ENCODE measurements at places on chromosomes 3 and 15.

DNA sequence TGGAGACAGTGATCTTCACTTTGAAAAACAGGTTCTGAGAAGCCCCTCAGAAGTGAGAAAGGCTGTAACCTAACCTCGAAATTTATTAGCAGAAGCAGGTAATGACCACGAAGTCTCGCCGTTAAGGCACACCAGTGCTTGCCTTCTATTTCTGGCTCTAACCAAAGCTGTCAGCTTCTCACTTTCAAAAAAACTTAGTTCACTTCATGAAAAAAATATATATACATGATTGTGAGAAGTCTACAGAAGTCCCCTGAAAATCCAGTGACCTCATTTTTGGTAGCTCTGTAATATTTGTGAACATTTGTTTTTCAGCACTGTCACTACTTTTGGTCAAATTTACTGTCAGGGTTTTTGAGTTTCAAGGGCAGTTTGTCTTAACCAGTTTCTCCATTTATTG is 19.1 kb upstream of the AKAP13 start:
- no peak for DNase-seq

DNA sequence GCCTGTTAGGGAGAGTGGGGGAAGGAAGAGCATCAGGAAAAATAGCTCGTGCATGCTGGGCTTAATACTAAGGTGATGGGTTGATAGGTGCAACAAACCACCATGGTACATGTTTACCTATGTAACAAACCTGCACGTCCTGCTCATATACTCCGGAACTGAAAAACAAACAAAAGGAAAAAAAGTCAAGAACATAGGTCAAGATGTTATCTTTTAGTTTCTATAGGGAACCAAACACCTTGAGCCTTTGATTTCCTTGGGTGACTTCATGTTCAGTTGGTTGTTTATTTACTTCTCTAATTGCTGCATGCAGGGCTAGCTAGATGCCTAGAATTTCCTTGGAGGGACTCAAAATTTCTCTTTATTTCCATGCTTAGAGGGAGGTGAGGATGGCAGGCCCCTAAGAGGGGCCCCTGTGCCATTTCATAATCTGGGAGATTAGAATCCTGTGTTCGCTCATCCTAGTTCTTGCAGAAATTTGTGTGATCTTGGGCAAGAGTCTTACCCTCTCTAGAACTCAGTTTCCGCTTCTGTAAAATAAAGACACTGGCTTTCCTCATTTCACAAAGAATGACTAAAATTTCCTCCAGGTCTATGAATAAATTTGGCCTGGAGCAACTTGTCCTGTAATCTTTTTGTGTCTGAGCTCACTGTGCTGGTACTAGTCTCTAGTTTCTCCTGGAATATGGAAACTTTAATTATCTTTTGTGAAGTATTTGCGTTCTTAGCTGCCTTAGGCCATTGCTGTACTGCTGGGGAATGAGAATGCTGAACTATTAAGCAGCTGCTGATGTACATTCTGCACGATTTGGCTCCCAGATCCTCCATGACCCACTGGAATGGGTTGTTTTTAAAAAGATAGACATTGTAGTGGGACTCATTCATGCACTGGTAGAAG is 457.5 kb downstream of the EDEM1 start:
- DNase-seq: no peak

DNA sequence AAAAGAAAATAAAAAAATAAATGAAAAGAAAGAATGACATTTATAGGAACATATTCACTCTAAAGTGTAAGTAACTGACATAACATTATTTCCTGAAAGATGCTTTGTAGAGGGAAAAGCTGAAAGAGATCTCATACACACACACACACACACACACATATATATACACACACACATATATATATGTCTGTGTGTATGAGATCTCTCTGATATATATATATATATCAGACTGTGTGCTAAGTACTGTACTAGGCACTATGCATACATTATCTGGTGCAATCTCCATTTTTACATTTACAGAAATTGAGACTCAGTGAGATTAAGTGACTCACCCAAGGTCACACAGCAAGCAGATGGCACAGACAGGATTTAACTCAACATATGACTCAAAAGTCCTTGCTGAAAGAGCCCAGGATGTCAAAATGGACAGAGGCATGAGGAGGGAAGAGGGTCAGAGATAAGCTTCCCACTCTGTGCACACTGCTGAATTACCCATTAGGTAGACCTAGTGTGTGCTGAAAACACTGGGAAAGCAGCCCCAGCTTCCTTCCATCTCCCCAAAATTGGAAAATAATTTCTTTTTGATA is 15.0 kb downstream of the BHLHE40 start:
- DNase-seq: no peak

GRCh38 chr3:127694467-127695215 is 21.9 kb downstream of the ABTB1 start:
- DNase-seq: no peak

GRCh38 chr3:103440539-103441203 is 1005.9 kb downstream of the ZPLD1 start:
- no peak for DNase-seq

GRCh38 chr3:182989566-182989965 is 9.2 kb upstream of the DCUN1D1 start:
- DNase-seq: no peak
